ENCODE measurements at places on chromosomes 3 and 15.
A peak's percentile ranks its signal among the peaks of the same experiment; 100 is the strongest.

DNA sequence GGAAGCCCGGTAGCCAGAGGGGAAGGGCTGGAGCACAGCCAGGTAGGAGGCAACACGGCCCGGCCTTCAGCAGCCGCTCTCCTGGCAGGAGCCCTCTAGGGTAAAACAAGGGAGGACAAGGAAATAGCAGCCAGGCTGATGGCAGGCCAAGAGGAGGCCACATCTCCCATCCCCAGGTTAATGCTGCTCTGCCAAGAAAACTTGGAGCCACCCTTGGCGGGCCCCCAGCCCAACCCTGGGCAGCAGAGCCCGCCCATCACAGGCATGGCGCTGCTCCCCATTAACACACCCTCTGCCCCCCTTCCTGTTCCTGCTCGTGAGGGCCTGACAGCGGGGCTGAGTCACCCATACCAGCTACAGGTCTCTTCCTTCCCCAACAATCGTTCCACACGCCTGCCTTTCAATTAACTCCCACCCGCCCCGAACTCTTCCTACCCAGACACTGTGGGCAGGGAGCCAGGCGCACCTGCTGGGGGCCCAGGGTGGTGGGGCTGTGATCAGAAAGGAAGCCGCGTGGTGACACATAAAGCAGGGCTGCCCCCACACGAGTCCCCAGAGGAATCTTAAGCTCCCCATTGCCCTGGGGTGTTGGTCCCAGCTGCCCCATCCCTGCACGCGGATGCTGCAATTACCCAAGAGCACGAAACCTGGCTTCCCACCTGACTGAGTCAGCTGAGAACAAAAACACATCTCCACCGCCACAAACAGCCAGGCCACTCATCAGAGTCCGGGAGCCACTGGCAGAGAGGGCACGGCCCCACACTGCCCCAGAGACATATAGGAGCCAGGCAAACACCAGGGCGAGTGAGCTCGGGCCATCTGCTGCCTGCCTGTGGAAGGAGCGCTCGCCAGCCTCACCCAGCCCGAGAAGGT is at the start of gene C15orf62:
Gene C15orf62, plus strand, starts transcription at position 707 of the 873 bp plus-strand sequence. CDS start 516 bp downstream, outside the sequence.
- peak; percentile 78 for DNase-seq

GRCh38 chr3:128864351-128864811 is 15.0 kb upstream of the ACAD9 start:
- DNase-seq = no peak

DNA sequence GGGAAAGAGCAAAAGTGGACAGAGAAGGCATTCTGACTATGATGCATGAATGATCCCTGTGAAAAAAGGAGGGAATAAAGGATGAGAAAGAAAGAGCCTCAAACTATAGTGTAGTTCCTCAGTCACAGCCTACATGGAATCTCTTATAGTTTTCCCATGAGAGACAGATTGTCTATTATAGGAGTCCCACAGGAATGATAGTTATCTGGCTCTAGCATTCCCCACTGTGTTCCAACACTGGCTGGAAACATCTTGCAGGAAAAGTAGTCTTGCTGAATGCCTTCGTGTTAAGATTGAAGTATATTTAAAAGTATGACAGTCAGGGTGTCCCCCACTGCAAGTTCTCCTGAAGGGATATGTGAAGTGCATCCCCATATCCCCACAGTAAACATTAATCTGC is 641.5 kb upstream of the NECTIN3 start:
- DNase-seq = no peak

- DNase-seq = no peak
Measured at GRCh38 chr3:11230125-11230524, 42.1 kb upstream of the ATG7 start.

DNA sequence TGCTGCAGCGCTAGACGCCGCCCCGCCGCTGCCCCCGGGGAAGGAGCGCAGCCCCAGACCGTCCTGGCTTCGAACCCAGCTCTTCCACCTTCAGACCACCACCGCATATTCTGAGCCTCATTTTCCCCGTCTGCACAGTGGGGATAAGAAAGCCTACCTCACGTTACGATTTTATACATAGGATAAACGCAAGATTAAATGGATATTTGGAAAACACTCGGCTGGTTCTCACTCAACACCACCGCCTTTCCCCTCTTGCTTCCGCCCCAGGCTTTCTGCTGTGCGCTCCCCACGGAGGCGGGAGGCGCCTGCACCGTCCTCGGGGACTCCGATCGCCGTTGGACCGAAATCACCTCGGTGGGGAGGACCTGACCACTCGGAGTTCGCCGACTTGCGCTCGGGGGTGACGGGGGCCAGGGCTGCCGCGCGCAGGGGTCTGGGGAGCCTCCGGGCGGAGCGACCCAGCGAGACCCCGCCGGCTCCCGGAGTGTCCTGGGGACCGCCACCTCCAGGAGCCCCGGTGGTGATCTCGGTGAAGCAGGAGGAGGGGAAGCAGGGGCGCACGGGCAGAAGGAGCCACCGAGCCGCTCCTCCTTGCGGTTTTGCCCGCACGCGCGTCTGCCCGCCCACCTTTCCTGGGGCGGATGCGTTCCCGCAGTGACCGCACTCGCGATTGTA is 4.0 kb downstream of the FBXL22 start:
- DNase-seq = peak; percentile 38

GRCh38 chr3:175672119-175672689 is 813.1 kb downstream of the NAALADL2 start:
- DNase-seq = no peak

DNA sequence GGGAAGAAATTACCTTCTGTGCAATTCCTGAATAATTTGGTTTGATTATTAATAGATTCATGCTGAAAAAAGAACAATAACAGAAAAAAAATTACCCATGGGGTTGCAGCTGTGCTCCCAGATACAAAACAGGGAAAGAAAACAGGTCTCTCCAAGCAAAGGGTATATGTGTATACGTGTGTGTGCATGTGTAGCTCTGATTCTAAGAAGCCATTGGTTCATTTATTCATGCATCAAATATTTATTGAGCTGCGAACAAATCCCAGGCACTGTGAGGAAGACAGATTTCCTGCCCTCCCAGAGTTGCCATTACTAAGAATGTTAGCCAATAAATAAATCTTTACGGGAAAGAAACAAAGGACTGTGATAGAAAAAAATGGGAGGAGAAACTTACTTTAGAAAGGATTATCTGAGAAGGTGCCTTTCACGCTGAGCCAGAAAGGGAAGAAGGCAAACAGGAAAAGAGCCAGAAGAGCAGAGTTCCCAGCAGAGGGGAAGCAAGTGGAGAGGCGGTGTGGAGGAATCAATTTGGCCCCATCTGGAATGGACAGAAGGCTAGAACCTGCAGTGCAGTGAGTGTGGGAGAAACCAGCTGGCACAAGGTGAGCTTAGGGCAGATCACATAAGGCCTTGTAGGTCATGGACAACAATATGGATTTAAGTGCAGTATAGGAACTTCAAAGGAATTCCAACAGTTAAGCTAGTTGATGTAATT is 20.7 kb downstream of the CHL1 start:
- no peak for DNase-seq

DNA sequence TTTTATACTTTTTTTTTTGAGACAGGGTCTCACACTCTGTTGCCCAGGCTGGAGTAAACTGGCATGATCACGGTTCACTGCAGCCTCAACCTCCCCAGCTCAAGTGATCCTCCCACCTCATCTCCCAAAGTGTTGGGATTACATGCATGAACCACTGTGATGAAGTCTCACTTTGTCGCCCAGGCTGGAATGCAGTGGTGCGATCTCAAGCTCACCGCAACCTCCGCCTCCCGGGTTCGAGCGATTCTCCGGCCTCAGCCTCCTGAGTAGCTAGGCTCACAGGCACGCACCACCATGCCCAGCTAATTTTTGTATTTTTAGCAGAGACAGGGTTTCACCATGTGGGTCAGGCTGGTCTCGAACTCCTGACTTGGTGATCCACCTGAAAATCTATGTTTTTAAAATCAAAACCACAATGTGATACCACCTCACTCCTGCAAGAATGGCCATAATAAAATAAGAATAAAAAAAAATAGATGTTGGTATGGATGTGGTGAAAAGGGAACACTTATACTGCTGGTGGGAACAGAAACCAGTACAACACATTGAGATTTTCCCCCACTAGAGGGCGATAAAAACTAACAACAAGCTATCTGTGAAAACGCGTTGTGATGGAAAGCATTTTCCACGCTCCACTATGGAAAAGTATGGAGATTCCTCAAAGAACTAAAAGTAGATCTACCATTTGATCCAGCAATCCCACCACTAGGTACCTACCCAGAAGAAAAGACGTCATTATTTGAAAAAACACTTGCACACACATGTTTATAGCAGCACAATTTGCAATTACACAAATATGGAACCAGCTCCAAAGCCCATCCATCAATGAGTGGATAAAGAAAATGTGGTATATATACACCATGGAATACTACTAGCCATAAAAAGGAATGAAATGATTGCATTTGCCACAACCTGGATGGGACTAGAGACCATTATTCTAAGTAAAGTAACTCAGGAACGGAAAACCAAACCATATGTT is 26.8 kb upstream of the OCA2 start:
- DNase-seq = peak; percentile 58

DNA sequence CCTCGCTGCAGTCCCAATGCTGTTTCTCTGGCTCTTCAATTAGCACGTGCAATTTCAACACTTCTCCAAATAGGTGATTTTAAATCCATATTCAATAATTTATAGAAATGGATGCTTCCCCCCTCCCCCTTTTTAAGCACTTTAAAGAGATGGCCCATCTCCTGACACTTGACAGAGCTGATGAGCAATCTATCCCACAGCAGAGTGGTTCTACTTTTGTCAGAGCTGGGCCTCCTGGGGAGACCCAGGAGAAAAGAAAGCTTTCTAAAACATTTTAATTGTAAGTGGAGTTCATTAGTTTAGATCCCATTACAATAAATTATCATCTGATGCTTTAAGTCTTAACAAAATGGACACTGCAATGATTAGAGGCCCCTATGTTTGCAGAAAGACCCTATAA is 127.7 kb downstream of the SHQ1 start:
- DNase-seq = no peak

GRCh38 chr3:154151969-154152368 is 30.8 kb downstream of the ARHGEF26 start:
- no peak for DNase-seq

- DNase-seq = no peak
Measured at GRCh38 chr3:42763021-42763420, 10.0 kb downstream of the CCDC13 start.

DNA sequence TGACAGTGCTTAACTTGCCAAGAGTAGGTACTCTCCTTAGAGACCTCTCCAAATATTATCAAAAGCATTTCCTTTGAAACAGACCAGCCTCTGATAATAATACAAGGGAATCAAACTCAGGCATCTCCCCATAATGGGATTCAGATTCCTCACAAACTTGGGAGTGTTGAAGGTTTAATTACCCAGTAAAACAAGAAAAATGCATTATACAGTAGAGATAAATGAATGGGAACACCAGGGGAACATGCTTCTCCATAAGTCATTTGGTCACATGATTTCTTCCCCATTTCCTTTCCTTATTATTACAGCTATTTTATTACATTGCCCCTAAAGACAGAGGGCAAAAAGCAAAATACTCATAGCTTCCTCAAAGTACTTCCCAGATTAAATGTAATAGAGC is 325.0 kb upstream of the CDIN1 start:
- no peak for DNase-seq

- DNase-seq = no peak
Measured at GRCh38 chr15:29913528-29914135, 91.4 kb upstream of the TJP1 start.

DNA sequence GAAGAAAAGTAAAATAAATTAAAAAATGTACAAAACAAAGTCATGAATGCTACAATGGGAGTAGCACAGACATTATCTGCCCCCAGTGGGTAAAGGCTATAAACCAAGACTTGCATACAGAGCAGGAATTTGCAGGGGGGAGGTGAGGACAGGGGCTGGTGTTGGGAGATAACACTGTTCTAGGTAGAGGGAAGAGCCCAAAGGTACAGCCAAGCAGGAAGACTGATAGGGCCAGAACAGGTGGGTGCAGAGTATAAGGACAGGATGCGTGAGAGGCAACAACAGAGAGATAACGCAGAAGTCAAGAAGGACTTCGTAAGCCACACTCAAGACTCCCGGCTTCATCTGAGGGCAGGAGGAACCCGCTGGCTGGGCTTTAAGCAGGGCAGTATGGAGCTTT is 146.5 kb downstream of the CTNNB1 start:
- DNase-seq = no peak

DNA sequence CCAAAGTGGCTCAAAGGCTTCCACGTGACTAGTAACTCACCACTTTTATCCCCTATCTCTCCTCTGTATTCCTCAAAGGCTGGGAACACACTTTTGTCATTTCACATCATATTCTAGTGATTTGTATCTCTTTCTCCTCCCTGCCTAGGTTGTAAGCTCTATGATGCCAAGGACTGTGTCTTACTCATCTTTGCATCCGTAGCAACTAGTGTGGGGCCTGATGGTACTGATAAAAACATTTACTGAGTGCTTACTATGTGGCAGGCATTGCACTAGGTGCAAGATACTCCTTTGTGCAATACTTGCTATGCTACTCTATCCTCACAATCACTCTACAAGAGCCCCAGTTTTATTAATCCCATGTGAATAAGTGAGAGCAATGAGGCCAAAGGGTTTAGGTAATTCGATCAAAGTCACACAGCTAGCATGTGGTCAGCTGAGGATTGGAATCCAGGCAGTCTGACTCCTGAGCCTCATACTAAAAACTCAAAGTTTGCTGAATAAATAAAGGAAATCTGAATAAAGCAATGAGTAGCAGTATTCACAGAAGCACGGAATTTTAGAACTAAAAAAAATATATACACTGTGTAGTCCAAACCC is 342.6 kb upstream of the ICE2 start:
- no peak for DNase-seq

GRCh38 chr3:25945366-25945765 is 155.5 kb downstream of the OXSM start:
- DNase-seq = no peak

GRCh38 chr3:62375655-62376453 is 2.5 kb upstream of the FEZF2 start:
- DNase-seq = no peak

GRCh38 chr3:182957676-182958266 is 22.6 kb downstream of the DCUN1D1 start:
- no peak for DNase-seq

- DNase-seq = no peak
Measured at GRCh38 chr15:71052356-71052755, 62.9 kb upstream of the THSD4 start.

DNA sequence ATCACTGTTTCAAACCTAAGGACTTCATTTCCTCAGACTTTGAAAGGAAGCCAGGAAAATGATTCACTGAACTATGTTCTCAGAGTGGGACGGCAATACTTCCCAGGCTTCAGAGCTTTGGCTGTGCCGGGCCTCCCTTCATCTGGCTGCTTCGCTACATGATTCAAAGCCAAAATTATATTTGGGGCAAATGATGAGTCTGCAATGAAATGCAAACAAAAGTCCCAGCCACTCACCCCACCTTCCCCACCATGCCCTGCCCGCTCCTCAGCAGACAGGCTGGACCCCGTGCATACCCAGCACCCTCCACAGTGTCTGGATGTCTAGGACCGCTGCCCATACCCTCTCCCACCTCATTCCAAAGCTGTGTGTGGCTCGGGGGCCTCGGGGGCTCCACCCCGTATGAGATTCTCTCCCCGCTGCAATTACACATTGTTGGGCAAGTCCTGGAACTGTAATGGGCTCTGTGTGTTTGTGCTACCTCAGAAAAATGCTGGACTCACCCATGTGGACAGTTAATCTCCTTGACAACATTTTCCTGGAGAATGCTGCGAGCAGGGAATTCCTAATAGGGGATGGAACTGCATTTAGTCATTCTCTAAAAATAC is 32.2 kb downstream of the ATP10A start:
- no peak for DNase-seq
